ENCODE measurements at places on chromosomes 2 and 18. TPM values are rescaled to one million over a fixed set of nuclear protein-coding genes. Genes with fewer than 3 reads are reported as not detected.

The RHBDD1 gene
- 39.2 TPM for total RNA-seq

The TMEM198 gene
- total RNA-seq, result 2.3 TPM

The MYCN gene
- 0.45 TPM for total RNA-seq

The TEKT4 gene
- not detected for total RNA-seq

The CRYGD gene
- total RNA-seq, result not detected

The CRYGC gene
- total RNA-seq, result not detected

The IL36G gene
- total RNA-seq, result not detected

The ANKRD53 gene
- 3.3 TPM for total RNA-seq

The ABCA12 gene
- total RNA-seq, result not detected

The MPP4 gene
- total RNA-seq, result 0.30 TPM

The GKN1 gene
- total RNA-seq, result not detected

The GBX2 gene
- total RNA-seq, result not detected

The CCL20 gene
- total RNA-seq, result not detected

The RAD51AP2 gene
- not detected for total RNA-seq

The NLRC4 gene
- total RNA-seq, result 4.2 TPM

The TWIST2 gene
- total RNA-seq, result 12.9 TPM

The WNT6 gene
- total RNA-seq, result 2.1 TPM

The HOXD12 gene
- not detected for total RNA-seq

The LHCGR gene
- total RNA-seq, result 0.42 TPM

The NT5C1B gene
- not detected for total RNA-seq

The ACSL3 gene
- 66.5 TPM for total RNA-seq

The DUSP19 gene
- 8.1 TPM for total RNA-seq

The XRCC5 gene
- total RNA-seq, result 189 TPM

The EMILIN2 gene
- 23.0 TPM for total RNA-seq

The NGEF gene
- total RNA-seq, result 3.1 TPM

The ACKR3 gene
- 113 TPM for total RNA-seq

The PCARE gene
- total RNA-seq, result not detected

The KLHL14 gene
- total RNA-seq, result 0.36 TPM

The SP9 gene
- not detected for total RNA-seq

The FOXD4L1 gene
- total RNA-seq, result 0.27 TPM

The ITPRIPL1 gene
- total RNA-seq, result 3.6 TPM

The CXCR2 gene
- 3.1 TPM for total RNA-seq

The SNED1 gene
- total RNA-seq, result 149 TPM

The ALLC gene
- total RNA-seq, result not detected

The REG3A gene
- 4.1 TPM for total RNA-seq

The GTF2A1L gene
- not detected for total RNA-seq

The STPG4 gene
- 0.75 TPM for total RNA-seq

The ASIC4 gene
- 0.29 TPM for total RNA-seq

The AQP12B gene
- not detected for total RNA-seq

The FAM228A gene
- 3.9 TPM for total RNA-seq

The RAB12 gene
- total RNA-seq, result 45.5 TPM

The NOL4 gene
- total RNA-seq, result 0.62 TPM

The CFC1 gene
- not detected for total RNA-seq

The RFX8 gene
- total RNA-seq, result 0.96 TPM

The CENPA gene
- 1.2 TPM for total RNA-seq

The SLC30A3 gene
- 1.8 TPM for total RNA-seq

The ACMSD gene
- total RNA-seq, result not detected

The MAL gene
- total RNA-seq, result 1.9 TPM

The ZAP70 gene
- 7.5 TPM for total RNA-seq

The FRZB gene
- 122 TPM for total RNA-seq

Measured in aorta (tissue), 5 donors.